ENCODE measurements at places on chromosomes 7 and 10.

- DNase-seq, result no peak
These were observed 2.6 kb upstream of the ZNF438 start for GRCh38 chr10:31034098-31034909.

- DNase-seq, result no peak
These were observed 427.0 kb downstream of the PHTF2 start for GRCh38 chr7:78225534-78225933.

GRCh38 chr10:86830043-86830591 is 73.7 kb downstream of the BMPR1A start:
- no peak for DNase-seq

GRCh38 chr7:6359021-6359420 is 86.6 kb upstream of the CYTH3 start:
- no peak for DNase-seq

- no peak for DNase-seq
These were observed 515.9 kb downstream of the PARD3 start for GRCh38 chr10:34299105-34299611.

GRCh38 chr7:112361154-112361553 is 89.1 kb upstream of the IFRD1 start:
- DNase-seq, result no peak

- no peak for DNase-seq
These were observed 95.8 kb downstream of the PARP12 start for GRCh38 chr7:139966949-139967348.

- DNase-seq, result no peak
These were observed 68.4 kb upstream of the PDCD4 start for GRCh38 chr10:110803239-110803749.
